ENCODE measurements at places on chromosomes 7 and 10.
A peak's percentile ranks its signal among the peaks of the same experiment; 100 is the strongest.

GRCh38 chr7:77349141-77349540, 67.0 kb downstream of the GSAP start:
- no peak for DNase-seq

DNA sequence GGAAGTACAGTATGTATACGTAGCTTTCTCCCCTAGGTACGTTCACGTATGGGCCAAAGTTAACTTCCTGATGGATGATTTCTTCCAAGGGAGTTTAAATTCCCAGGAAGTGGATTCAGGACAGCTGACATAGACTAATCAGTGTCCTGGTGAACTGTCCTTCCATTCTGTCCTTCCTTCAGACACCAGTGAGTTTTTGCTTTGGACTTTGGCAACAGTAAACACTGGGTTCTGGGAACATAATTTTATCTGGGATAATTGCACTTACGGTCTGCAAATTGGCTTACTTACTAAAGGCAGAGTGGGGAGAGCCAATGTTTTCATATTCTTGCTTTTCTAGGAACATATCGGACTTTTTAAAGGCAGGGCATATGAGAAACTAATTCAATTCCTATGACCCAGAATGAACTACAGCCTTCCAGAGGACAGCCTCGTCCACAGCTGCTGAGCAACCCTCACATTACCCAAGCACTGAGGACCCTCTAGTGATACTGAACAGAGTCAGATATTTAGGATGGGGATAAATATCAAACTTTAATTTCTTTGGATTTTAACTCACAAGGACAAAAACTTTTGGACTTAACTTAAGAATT, 97.9 kb downstream of the RAB18 start:
- DNase-seq: no peak

DNA sequence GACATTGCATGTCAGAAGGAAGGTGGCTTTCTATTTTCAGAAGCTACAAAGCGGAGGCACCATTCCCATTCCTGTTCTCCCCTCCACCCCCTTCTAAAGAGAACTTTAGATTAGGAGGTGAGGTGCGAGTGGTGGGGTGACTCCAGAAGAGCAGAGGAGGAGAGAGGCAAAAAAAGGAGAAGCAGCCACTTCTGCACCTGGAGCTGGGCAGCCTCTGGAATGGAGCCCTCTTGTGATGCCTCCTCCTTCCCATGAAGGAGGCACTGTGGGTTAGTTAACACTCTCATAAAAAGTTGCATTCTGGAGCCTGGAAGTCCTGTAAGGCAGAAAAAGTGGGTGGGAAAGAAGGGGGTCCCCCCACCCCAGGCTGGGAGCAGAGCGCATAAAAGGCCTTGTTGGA, 4.8 kb downstream of the PTF1A start:
- DNase-seq: no peak

GRCh38 chr10:75531571-75532031, 100.2 kb downstream of the LRMDA start:
- DNase-seq: no peak

DNA sequence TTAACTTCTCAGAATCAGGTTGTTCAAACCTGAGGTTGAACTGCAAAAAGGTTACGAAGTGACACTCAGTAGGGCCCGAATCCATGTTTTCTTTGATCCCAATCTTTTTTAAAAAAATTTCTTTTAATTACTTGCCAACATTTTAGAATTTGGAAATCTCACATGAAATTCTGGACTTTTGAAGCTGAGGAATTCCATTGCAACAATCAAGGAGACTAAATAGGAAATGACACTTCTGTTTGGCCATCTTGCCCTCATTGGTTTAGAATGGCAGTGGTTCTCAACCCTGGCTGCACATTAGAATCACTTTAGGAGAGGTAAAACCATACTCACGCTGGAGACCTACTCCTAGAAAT, 471 bp upstream of the TOMM7 start:
- DNase-seq: no peak

DNA sequence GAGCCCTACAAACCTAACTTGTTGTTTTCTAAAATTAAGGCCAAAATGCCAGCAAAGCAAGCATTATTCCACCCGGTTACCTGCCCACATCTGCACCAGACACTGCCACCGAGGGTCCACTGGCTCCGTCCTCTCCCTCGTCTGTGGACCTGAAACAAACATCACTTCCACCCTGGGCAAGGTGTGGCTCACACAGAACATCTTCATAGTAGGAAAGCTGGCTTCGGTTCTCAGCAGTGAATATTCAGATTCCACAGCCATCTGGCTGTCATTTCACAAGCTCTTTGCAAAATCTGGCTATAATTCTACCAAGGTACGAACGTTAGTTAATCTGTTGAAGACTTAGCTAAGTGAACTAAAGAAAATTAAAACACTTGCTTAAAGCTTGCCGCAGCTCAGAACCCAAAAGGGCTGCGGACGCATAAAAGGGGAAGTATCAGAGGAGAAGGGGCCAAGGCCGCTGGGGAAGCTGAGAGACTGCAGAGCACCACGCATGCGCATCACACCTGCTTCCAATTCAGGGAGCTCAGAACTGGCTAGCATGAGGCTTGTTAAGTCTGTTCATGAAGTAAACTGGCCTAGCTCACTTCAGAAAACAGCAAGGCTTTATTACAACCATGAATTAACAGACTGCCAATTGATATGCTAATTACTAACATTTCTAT, 46.1 kb downstream of the PTPRN2 start:
- no peak for DNase-seq

GRCh38 chr10:9209105-9209798, 1154.8 kb downstream of the GATA3 start:
- DNase-seq: peak; percentile 86

- DNase-seq: no peak
Measured at GRCh38 chr7:44547536-44548231, 6.6 kb upstream of the NPC1L1 start.

- DNase-seq: no peak
Measured at GRCh38 chr10:21976739-21977138, 26.8 kb downstream of the DNAJC1 start.

DNA sequence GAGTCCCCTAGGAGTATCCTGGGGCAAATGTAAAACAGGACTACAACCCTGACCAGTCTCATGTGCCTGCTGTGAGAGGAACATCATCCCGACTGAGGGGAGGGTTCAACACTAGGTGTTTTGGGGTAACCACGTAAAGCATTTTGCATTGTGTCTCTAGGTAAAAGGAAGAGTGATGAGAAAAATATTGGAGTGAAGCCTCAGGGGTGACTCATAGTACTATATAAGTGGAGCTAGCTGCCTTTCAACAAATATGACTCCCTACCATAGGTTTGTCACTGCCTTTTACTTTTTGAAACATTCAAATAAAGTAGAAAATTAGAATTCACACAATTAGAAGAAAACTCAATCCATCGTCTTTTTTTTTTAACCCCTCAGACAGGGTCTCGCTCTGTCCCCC, 2.6 kb upstream of the CAMK2G start:
- DNase-seq: no peak

DNA sequence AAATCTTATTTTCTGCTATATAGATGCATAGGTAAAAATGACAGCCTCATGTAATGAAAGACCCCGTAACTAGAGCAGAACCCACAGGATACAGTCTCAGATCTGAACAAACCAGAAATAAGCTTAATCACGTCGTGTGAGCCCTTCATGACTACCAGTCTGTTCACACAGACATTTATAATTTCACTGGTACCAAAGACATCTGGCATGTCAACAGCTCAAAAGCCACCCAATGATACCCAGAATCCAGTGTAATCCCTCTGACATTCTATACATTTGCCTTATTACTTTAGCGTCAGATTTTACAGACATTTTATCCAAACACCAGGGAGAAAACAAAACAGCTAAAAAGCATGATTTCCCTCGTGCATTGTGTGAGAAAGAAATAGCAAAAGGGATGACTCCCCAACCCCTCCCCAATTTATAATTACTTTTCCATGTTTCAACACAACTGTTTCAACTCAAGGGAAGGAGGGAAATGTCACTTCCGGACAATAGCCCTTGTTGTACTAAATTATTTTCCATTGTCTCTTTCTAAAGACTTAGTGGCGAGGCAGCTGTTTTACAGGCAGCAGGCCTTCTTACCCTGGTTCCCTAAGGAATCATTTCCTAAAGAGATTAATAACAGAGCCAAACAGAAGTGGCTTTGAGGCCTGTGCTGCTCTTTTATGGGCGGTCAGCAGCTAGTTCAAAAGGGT, 33.2 kb downstream of the DOCK4 start:
- no peak for DNase-seq

GRCh38 chr10:31393844-31394243, 74.8 kb downstream of the ZEB1 start:
- DNase-seq: no peak

- DNase-seq: peak; percentile 18
Measured at GRCh38 chr7:151895631-151896031, 18.7 kb upstream of the PRKAG2 start.

- DNase-seq: no peak
Measured at GRCh38 chr7:131212114-131212513, 115.6 kb upstream of the MKLN1 start.

GRCh38 chr10:124035928-124036558, 57.4 kb downstream of the CHST15 start:
- peak; percentile 39 for DNase-seq

- no peak for DNase-seq
Measured at GRCh38 chr7:6451224-6451705, 3.5 kb upstream of the DAGLB start.

DNA sequence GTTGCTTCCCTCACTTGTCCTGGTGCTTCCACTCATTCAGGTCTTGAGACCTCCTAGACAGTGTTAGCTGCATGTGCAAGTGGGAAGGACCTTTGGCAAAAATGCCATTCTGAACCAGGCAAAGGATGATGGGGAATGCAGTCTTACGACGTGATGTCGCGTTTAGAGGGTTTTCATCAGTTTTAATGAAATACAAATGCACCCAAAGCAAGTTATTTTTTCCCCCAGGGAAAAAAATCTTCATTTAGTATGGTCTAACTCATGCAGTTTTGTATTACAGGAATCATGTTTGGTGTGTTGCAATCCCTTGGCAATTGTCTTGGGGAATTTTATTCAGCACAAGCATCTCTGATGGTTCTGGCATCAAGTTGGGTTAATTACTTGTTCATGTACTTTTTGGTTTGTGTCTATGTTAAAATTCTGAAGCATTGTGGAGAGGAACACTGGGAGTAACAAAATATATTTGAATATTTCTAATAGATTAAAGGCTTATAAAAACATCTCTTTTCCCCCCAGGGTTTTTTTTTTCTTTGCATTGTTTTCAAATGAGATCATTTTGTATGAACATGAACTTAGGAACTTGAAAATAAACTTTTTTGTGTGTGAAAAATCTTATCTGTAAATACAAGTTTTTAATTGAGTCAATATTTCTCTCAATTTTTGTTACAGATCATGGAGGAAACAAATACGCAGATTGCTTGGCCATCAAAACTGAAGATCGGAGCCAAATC, 188.9 kb downstream of the BICC1 start:
- no peak for DNase-seq

- DNase-seq: no peak
Measured at GRCh38 chr10:78359640-78360091, 326.0 kb downstream of the RPS24 start.

DNA sequence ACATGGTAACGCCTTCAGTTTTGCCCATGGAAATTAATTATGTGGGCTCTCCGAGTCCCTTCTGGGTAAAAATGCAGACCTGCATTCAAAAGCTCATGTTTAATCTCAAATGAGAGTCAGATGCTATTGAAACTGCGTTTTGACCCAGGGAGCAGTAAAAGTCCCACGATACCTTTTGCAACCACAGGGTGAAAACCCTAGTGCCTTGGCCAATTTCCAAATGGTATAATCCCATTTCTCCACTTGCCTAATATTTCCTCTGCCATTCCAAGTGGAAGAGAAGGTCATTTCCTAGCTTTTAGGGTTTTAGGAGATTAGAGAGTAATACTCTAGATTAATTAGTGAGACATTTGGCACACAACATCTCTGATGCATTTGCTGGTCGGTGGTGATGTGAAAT, 132.5 kb downstream of the NRP1 start:
- DNase-seq: no peak

DNA sequence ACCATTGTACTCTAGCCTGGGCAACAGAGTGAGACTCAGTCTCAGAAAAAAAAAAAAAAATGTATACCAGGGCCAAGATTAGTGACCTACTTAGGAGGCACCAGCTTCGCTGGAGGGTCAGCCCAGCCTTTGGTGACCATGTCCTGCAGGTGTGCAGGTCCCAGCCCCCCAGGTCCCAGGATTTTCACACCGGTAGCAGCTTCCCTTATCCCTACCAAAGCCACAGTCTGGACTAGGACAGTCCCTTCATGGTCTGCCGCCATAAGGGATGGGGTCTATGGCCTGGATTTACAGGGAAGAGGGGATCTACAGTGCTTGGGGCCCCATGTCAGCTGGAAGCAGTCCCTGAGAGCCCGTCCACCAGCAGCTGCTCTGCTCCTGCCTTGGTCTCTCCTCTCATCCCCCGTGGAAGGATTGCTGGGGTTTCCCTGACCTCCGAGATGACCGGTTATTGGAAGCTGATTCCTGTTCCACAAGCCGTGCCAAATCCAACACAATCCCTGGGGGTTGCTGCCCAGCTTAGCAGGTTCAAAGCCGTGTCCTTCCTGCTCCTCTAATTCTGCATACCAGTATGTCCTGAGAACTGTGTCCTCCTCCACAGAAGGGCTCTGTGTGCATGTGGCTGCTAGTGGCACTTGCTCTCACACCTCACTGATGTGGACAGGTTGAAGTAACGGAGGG, 11.0 kb upstream of the NDUFB2 start:
- no peak for DNase-seq

DNA sequence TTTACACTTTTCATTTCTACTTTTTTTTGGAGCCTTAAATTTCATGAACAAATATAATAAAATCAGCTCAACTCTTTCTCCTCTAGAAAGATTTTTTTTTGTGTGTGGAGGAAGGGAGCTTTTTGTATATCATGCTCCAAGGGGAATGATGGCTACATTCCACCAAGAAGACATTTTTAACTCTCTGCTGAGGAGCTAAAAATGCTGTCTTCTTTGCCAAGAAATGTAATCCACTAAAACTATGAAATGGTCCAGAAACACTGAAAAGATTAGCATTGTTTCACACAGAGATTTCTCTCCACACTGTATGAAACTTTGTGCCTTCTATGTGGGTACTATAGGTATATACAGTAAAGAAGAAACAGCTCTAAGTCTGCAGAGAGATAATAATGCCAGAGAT, 74.1 kb upstream of the ANK3 start:
- DNase-seq: no peak

GRCh38 chr7:67918158-67918557, 921.5 kb downstream of the TYW1 start:
- DNase-seq: no peak

DNA sequence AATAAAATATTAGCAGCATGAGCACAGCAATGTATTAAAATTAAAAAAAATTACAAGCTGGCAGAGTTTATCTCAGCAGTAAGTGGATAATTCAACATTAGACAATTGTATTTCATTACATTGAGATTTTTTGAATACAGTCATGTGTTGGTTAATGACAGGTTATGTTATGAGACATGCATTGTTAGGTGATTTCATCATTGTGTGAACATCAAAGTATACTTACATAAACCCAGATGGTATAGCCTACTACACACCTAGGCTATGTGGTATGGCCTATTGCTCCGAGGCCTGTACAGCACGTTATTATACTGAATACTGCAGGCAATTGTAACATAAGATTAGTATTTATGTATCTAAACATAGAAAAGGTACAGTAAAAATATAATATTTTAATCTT, 29.7 kb downstream of the CCDC6 start:
- no peak for DNase-seq

Measured in activated T-cell treated with anti-CD3 and anti-CD28 coated beads, Interleukin-2, amount 50 U/mL, for 24 hours (primary cell).